Activated CD4-positive, alpha-beta T cell treated with anti-CD3 and anti-CD28 coated beads, Interleukin-10, Interleukin-2, amounts not matched to agents 100 ng/mL and 50 ng/mL, durations not matched to agents 16 hours and 8 hours (primary cell): ENCODE measurements at places on chromosomes 2 and 18.

- DNase-seq = peak; percentile 35
Measured at GRCh38 chr2:190344276-190344827, 963 bp downstream of the INPP1 start.

DNA sequence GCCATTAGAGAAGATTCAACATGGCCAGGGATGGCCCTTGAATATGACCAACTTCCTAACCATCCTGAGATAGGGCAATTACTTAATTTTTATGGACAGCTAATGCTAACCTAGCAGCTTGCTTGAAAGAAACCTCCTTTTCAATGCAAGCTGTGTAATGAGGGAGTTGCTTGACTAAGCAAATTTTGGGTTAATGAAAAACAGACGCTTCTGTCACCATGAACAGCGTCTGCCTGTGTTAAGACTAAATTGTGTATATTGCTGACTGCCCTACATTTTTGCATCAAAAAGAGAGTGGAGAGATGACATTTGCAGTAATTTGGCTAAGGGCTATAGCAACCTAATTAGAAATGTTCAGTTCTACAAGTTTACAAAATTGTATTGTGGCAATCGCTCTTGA lies 319.2 kb upstream of the LRATD1 start:
- DNase-seq = no peak

DNA sequence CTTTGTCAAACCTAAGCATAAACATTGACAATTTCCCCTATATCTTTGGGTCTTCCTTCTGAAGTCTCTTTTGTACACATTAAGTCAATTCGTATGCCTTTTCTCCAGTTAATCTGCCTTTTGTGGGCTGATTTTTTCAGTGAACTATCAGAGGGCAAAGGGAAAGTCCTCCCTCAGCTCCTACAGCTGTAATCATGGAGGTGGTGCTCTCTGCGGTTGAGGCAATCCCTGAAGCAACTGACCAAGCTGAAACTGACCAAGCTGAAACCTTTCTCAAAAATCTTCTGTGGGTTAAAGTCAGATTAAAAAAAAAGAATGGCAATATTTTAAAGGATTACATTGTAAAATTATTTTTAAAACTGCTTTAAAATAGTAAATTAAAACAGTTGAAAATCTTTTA lies 105.8 kb upstream of the DNAJC10 start:
- no peak for DNase-seq

GRCh38 chr2:1488851-1489250 lies 75.6 kb downstream of the TPO start:
- no peak for DNase-seq

- DNase-seq = no peak
Measured at GRCh38 chr2:138930571-138930970, 150.4 kb upstream of the NXPH2 start.

DNA sequence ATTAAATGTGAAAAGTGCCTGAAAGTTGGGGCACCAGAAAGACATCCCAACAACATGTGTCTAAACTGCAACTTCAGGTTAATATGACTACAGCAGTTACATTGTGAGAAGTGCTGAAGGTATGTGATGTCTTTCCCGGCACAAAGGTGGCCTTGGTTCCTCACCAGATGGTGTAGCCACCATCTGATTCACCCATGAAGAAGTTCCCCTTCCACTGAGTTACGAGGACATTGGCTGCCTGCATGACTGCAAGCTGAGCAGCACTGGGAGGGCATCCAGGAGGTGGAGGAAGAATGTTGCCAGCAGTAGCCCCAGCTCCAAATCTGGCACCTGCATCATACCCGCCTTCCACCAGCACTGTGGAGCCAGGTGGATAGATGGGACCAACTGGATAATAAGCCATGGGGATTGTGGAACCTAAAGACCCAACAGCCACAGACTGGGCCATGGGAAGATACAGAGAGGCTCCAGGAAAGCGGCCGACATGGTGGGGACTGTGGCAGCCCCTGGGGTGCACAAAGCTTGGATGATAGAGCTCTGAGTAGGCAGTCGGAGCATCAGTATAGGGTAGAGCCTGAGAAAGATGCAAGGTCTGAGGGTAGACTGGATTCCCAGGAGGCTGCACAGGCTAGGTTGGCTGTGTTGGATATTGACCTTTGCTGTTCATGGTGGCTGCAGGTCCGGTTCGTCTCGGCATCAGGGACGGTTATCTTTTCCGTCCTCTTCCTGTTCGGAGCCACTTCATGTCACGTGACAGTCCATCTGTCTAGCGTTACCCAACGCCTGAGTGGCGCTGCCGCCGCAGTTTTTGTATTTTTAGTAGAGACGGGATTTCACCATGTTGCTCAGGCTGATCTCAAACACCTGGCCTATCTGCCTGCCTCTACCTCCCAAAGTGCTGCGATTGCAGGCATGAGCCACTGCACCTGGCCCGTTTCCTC lies 36.9 kb downstream of the SUMO1 start:
- no peak for DNase-seq

DNA sequence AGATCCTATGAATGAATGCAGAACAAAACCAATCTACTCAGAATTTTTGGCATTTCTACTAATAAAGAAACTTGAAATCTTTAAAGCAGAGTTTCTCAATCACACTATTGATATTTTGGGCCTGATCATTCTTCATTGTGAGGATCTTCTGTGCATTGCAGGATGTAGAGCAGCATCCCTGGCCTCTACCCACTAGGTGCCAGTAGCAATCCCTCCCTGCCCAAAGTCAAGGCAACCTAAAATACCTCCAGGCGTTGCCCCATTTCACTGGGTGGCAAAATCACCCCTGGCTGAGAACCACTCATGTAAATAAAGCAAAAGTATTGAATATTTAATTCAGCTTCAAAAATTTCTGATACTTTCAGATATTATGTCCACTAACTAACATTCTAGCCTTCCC lies 213.0 kb downstream of the SP3 start:
- no peak for DNase-seq

DNA sequence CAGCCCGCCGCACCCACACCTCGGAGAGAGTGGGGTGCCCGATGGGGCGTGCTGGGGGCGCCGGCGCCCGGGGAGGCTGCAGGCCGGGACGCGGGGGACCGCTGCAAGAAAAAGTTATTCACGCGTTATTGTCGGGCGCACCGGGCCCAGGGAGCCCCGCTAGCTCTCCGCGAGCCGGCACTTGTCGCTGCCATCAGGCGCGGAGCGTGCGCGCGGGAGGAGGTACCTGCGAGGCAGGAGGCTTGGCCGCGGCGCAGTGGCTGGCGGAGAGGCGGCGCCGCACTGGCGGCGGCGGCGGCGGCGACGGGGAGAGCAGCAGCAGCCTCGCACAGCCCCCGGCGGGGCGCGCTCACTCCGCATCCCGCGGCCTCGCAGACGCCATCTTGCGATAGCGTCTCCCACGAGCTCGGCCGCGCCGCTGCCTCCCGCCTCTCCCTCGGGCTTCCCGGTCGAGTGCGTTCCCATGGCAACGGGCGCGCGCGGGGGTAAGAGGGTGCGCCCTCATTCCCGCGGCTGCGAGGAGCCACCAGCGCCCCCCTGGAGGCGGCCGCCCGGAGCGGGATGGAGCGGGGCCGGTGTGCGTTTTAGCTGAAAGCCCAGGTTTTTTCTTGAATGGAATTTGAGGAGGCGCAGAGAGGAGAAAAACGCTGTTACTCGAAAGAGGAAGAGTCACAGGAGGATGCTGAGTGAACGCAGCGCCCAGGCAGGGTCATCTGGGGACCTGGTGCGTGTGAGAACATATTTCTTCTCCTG lies at the start of gene CHN1:
CHN1 (minus strand) TSS at position 402 of the 753 bp plus-strand sequence. CDS start 469 bp downstream, outside the sequence.
- DNase-seq = peak; percentile 74

DNA sequence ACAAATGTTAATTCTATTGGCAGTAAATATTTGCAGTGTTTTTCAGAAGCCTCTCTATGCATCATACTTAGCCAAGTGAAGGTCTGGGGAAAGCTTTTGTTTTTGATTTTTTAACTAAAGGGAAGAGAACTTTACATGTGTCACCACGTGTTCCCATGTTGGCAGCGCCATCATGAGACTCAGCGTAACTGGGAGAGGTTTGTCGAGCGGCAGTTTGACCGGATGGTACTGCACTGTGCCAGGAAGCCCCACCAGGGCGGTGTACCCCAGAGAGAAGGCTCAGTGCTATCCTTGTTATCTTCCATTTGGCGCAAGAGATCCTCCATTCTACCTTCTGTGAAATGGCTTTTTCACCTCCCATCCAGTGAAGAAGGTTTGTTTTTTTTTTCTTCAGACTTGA lies 38.5 kb downstream of the KIF5C start:
- DNase-seq = no peak

DNA sequence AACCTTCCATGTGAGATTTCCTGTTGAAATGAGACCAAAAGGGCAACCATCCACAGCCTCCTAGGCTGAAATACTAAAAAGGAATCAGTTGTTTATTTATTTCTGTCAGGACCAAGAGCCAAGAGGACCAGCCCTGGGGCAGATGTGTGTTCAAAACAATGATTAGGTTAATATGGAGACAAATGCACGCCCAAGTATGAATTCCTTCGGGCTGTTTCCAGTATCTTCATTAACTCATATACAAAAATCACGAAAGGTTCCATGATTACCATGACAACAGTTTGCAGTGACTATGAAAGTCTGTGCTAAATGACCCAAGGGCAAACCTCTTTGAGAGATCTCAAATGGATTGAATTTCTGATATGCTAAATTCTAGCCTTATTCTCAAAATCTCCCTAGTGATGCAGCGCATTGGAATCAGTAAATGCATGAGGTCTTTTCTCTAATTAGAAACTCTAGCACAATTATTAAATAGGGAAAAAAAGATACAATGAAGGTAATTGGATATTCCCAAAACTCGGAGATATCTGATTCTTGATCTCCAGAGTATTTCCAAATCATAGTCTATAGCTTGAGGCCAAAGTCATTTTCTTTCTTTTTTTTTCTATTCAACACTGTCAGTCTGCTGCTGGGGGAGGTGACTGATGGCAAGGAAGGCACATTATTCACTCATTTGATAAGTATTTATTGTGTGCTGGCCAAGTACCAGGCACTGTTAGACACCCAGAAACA lies 35.6 kb downstream of the VIT start:
- DNase-seq = no peak

- no peak for DNase-seq
Measured at GRCh38 chr2:128485761-128486639, 167.3 kb upstream of the HS6ST1 start.

GRCh38 chr2:43824951-43825493 lies 13.6 kb downstream of the ABCG5 start:
- DNase-seq = no peak

- DNase-seq = peak; percentile 19
Measured at GRCh38 chr2:178870703-178871102, 63.5 kb upstream of the TTN start.

DNA sequence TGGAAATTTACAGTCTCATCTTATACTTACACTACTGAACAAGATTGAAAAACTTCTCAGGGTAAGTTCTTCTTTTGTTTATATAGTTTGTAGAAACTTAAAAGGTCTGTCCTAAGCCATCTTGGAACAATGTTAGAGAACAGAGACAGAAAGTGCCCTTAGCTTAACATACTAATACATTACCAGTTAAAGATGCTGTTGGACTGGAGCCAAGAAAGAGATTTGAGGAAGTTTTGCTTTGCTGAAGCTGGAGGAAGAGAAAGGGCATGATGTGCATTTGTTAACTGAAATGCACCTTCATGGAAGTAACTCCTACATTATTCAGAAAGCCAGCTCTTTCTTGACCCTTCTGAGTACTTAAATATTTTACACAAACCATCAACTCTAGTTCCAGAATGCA lies 66.5 kb upstream of the TNFRSF11A start:
- no peak for DNase-seq

GRCh38 chr2:157897106-157897971 lies 21.2 kb upstream of the ACVR1 start:
- DNase-seq = peak; percentile 76

DNA sequence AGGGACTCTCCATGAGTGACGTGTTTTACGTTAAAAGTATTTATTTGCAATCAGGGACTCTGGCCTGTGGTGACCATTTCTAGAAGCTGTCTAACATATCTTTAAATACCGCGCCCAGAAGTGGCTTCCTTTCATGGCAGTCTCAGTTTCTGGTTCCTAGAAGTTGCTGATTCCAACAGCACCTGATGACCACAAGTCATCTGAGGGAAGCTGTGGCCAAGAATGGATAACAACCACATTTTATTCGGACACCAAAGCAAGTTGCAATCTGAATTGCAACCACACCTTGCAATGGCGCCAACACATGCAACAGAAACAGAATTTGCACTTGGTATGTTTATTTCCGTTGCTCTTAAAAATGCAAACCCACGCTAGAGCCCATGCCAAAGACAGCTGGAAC lies 33.1 kb downstream of the MEX3C start:
- no peak for DNase-seq

DNA sequence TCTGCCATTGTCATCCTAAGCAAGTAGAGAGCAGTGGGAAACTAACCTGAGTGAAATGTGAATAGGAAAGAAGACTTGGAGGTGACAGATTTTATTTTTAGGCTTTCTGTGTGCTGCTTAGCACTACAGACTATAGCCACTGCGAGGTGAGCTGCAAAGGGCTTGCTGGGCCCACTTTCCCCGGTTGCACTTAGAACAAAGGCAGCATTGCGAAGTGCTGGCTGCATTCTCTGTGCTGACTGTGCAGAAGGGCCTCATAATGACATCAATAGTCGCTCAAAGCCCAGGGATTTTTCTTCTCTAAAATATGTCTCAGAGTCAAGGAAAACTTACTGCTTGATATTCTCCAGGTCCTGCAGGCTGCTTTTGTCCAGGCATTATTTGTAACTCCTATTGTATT lies 592.1 kb downstream of the TDRD15 start:
- DNase-seq = no peak

GRCh38 chr18:35479911-35480586 lies 17.7 kb downstream of the INO80C start:
- no peak for DNase-seq

DNA sequence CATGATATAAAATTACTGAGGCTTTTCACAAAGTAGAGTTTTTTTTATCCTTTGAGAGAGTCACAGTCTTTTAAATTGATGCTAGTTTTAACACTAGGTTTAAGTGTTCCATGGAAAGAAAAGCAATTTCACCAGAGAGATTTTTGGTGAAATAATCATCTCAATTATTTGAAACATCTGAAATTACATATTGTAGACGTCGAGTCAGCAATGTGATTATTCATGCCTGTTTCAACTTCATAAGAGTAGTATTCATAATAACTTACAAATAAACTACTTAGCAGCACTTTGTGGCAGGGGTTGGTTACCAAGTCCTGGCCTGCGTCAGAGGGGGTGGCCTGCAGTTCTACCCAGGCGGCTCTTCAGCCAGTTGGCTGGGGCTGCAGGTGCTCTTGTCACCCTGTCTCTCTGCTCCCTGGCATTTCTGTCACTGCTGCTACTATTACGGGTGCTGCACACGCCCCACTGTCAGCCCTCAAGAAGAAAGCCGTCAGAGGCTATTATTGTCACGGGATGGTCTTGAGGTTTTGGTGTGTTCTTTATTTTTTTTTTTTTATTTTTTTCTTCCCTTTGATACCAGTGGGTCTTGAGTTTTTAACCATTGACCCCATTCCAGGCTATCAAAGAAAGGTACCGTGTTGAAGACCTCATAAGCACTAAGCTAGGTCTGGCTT lies 50.4 kb downstream of the MALT1 start:
- no peak for DNase-seq

DNA sequence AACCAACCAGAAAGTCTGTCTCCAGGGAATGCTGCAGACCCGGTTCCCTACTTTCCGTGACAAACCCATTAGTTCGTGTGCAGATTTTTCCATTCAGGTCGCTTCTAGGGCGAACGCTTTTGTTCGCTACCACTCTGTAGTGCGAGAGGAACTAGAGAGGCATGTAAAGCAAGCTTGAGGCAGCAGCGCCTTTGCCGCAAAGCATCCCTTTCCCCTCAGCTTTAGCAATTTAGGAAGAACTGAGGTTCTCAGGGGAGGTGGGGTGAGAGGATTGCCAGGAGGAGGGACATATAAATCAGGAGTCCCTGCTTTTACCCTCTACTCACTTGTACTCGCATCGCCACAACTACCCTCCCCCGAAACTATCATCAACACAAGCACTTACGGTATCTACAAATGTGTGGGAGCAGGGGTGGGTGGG lies 748 bp upstream of the ZNF804A start:
- DNase-seq = no peak
